ENCODE measurements at places on chromosomes 2 and 18.

GRCh38 chr2:210623506-210623905, 67.1 kb downstream of the CPS1 start:
- no peak for DNase-seq

- DNase-seq: no peak
These were observed 897 bp downstream of the GPR45 start for GRCh38 chr2:105242286-105242993.

GRCh38 chr2:25951071-25951547, 31.2 kb downstream of the KIF3C start:
- peak; percentile 78 for DNase-seq

GRCh38 chr2:163505281-163505680, 230.5 kb downstream of the FIGN start:
- DNase-seq: no peak

- DNase-seq: no peak
These were observed 122.1 kb downstream of the PKP4 start for GRCh38 chr2:158578703-158579330.

DNA sequence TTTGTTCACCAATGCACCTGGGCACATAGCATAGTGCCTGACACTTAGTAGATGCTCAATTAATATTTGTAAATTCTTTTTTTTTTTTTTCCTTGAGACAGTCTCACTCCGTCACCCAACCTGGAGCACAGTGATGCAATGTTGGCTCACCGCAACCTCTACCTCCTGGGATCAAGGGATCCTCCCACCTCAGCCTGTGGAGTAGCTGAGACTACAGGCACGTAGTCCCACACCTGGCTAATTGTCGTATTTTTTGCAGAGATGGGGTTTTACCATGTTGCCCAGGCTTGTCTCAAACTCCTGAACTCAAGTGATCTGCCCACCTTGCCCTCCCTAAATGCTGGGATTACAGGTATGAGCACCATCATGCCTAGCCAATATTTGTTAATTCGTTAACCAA, 23.2 kb upstream of the LPIN2 start:
- DNase-seq: no peak

- DNase-seq: no peak
These were observed 72.6 kb downstream of the EMX1 start for GRCh38 chr2:72989770-72990556.

GRCh38 chr2:49959961-49960553, 805.7 kb upstream of the FSHR start:
- no peak for DNase-seq

- DNase-seq: no peak
These were observed 24.0 kb upstream of the VPS4B start for GRCh38 chr18:63446266-63446665.

- DNase-seq: no peak
These were observed 776.0 kb downstream of the DCC start for GRCh38 chr18:53115876-53116585.

- peak; percentile 86 for DNase-seq
These were observed at the start of the genes ATG4B and THAP4 for GRCh38 chr2:241637018-241637794. ATG4B (plus strand) TSS chr2:241637693; CDS start chr2:241637715, 22 bp downstream. THAP4 (minus strand) TSS chr2:241637158; CDS start chr2:241637017, 141 bp downstream.

DNA sequence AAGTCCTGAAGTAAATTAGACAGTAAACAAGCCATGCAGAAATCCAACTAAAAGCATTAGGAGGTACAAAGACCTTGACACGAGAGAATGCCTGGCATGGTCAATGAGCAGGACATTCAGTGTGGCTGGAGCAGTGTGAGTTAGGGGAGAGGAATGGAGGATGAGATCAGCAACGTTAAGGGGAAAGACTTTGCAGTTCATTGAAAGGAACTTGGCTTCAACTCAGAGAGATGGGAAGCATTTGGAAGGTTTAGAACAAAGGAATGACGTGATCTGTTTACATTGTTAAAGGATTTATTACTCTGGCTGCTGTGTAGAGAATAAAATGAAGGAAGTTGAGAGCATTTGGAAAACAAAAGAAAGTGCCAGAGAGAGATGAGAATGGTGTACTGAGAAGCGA, 621.3 kb downstream of the XIRP2 start:
- DNase-seq: peak; percentile 87

- DNase-seq: no peak
These were observed 67.0 kb downstream of the EIF5B start for GRCh38 chr2:99404039-99404796.

DNA sequence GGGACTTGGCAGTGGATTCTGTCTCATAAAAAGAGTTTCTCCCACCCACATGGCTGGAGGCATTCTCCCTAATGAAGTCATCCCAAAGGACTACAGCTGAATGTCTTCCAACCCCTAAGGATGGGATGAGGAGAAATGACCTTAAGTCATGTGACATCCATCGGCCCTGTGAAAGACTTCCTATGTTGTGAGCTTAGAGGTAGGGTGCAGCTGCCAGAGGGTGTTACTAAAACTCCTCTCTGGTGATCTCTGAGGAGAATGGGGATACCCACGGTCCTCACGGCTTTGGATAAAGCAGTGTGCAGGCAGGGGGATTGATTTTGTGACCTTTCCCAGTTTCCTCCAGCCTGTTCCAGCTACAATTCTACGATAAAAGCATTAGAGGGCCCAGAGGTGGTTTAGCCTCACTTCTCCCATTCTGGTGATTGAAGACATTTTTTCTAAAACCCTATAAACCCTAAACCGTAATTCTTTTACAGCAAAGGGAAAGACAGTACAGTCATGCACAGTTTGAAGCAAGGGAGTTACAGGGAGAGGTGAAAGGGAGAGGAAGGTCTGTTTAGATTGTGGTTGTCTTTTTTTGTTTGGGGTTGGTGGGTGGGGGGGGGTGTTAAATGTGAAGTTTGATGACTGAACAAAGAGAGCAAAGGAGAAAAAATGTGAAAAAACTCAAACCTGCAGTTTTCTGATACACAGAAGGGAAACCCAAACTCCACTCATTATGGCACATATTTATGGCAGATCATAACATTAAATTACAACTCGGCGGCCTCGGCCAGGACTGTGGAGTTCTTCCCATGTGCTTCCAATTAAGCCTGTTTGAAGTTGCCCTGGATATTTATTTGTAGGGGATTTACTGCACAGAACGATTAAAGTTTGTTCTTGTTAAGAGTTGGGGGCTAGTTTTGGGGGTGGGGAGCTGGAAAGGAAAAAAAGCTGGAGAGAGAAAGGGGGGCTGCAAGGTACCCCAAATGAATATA, 26.6 kb upstream of the SLC14A2 start:
- DNase-seq: peak; percentile 54

- peak; percentile 76 for DNase-seq
These were observed 42.2 kb upstream of the ZSWIM2 start for GRCh38 chr2:186891185-186891621.

DNA sequence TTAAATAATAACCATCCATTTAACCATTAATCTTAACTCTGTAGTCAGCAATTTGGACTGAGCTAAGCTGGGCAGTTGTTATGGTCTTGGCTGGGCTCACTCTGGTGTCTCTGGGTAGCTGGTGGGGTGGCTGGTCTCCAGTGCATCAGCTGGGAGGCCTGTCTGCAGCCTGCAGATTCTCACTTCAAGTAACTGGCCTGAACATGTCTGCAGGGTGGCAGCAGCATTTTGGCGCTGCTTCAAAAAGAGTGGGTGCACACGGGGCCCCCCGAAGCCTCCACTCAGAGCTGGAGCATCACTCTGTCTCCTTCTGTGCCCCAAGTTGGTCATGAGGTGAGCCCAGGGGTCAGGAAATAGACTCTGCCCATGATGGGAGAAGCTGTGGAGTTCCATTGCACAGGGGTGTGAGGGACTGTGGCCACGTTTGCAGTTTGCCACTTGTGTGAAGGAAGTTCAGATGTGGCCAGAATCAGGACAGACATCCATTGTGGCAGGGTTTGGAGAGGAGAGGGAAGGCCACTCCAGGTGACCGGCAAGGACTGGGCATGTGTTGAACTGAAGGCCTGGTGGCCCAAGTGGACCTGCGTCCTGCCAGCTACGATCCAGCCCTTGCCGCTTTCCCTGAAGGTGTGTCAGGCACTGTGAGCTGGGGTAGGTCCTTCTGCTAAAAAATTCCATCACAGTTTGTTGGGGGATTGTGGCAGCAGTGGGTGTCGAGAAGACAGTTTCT, 4.9 kb upstream of the ALLC start:
- no peak for DNase-seq
